ENCODE measurements at places on chromosomes 5 and 9.

DNA sequence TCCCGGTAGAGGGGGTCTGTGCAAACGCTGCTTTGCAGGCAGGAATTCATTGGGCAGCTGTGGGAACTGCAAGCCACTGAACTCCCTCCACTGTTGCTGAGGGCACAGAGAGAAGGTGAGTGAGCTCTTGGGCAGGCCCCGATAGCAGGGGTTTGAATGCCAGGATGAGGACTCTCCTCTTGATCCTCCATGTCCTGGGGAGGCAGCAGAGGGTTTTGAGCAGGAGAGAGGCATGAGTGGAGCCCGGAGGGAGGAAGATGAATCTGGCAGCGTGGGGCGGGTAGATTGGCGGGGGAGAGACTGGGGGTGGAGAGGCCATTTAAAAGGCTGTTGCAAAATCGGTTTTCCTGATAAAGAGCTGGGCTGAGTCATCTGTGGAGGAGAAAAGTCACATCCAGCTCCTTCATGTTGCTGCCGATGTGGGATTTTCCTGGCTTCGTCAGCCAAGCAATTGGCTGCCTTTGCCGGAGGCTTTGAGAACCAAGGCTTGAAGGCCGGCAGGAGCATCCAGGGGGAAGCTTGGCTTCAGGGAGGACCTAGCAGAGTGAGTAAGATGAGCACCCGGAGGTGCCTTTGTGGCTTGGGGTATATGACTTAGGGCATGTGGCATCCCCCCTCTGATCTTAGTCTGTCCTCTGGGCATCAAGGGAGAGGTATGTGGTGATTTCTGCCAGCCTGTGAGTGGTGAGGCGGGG, at the start of gene SYNPO:
Gene SYNPO, plus strand, starts transcription at position 350 of the 695 bp plus-strand sequence. CDS start 7,616 bp downstream, outside the sequence.
- peak; percentile 96 for DNase-seq

DNA sequence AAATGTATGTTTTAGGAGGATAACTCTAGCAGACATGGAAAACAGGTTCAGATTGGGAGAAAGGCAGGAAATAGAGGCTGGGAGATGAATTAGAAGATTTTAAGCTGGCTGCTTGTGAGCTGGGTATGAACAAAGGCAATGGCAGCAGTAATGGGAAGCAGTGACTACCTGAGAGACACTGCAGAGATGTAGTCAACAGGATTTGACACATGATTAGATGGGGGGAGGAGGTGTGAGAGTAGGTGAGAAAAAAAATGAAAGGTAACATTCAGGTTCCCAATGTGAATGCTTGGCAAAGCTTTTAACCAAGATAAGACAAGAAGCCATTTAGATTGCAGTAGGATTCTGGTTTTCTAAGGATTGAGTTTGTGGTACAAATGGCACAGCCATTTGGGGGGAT, 22.8 kb upstream of the IFNE start:
- DNase-seq, result no peak

GRCh38 chr9:18888290-18888689, 144.7 kb downstream of the SAXO1 start:
- DNase-seq, result peak; percentile 26

DNA sequence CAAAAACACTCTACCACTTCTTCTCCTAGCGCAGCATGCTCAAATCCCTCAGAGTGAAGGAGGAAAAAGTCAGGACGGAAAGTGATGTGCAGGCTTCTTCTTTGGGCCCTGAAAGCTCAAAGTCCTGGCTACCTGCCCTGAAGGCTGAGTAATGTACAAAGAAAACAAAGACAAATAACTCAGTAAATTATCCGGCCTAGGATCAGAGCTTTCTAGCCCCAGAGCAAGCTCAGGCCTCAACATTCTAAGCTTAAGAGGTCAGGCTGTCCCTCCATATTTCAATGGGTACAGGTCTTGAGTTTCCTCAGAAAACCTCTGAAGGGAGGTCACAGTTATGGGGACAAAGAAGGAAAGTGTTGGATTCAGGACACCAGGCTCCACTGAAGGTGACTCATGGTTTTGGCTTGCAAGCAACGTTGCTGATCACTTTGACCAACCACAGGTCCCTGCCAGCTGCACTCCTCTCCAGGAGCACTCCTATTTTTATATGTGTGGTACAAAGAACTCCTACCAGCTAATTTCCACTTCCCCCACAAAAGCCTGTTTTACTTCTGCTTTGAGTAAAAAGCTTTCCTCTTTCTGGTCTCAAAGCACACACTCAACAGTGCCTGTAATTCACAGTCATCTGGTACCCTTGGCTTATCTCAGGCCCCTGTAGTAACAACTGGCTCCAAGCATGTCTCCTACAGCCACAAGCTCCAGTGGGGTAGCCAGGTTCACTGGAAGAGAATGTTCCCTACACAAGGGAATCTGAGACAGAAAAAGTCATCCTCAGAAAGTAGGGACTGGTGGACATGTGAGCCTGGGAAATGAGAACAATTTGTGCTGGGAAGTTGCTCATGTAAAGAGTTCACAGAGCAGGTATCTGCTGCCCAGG, 115.7 kb downstream of the UGCG start:
- peak; percentile 93 for DNase-seq

GRCh38 chr9:89756891-89757537, 152.2 kb downstream of the GADD45G start:
- no peak for DNase-seq

- DNase-seq, result no peak
Observed at GRCh38 chr5:172581315-172581714, 59.7 kb upstream of the NEURL1B start.

- DNase-seq, result no peak
Observed at GRCh38 chr5:2780421-2781171, 29.1 kb upstream of the IRX2 start.

DNA sequence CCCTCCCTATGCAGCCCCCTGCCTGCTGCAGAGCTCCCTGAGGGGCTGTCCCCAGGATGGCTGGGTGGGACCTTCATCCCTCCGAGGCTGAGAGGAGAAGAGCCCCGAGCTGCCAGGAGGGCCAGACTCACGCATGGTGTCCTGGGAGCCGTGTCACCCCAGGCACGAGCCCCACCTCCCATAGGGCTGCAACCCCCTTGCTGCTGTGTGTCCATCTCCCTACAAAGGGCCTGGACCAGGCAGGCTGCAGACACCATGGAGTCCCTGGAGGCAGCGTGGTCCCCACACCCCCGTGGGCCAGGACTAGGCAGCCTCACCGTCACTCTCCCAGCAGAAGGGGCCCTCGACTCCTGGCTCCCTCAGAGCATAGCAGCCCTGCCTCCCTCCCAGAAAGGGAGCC, 11.2 kb upstream of the SEC16A start:
- DNase-seq, result no peak

- no peak for DNase-seq
Observed at GRCh38 chr5:72508241-72509170, 1.3 kb upstream of the ZNF366 start.

DNA sequence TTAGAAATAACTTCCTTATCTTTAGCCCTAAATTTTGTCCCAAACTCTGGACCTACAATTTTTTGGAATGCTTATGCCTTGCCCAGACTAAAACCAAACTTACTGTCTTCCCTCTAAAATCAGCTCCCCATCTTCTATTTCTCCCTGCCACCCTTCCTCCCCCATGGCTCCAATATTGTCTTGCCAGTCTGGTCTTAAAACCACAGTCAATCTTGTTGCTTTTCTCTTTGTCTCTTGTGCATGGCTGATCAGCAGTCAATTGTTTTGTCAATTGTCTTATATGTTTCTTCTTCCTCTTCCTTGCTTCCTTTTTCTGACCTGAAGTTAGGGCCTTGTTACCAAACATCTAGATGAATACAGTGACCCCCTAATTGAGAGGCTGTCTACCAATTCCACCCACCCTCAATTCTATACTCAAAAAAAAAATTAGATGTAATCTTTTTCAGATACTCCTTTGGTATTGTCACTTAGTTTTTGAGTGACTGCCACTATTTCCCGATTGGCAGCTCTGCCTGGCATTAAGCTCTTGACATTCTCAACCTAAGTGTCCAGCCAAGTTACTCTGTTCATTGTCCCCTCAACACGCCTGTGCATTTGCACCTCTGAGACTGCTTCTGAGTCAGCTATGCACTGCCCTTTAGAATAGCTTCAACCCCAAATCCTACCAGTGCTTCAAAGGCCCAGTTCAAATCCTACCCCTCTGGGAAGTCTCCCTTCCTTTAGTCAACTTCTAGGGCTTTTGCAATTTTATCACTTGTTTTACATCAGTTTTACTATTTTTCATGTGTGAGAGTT, 2.5 kb downstream of the PDCD1LG2 start:
- DNase-seq, result no peak

DNA sequence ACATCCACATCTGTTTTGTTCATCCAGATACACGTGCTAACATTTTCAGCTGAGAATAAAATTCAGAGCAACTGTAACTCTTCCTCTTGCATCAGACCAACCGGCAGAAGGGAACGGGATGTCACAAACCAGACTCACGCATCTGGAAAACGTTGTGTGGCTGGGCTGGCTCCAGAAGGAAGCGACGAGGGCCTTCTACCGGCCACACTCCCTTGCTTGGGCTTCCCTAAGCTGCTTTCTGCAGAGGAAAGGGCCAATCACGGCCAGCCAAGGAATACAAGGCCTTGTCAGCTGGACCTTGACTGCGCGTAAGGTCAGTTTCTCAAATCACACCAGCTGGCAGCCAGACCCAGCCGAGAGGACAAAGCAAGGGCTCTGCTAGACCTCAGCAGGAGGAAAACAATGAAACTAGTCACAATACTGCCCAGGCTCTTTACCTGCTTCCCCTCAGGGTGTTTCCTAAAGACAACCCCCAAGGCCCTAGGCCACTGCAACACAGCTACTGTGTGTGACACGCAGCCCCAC, 106.1 kb downstream of the THBS4 start:
- DNase-seq, result peak; percentile 89

- DNase-seq, result no peak
Observed at GRCh38 chr5:138470322-138471051, 5.2 kb downstream of the EGR1 start.

GRCh38 chr5:124669956-124670721, 76.3 kb downstream of the ZNF608 start:
- DNase-seq, result no peak

DNA sequence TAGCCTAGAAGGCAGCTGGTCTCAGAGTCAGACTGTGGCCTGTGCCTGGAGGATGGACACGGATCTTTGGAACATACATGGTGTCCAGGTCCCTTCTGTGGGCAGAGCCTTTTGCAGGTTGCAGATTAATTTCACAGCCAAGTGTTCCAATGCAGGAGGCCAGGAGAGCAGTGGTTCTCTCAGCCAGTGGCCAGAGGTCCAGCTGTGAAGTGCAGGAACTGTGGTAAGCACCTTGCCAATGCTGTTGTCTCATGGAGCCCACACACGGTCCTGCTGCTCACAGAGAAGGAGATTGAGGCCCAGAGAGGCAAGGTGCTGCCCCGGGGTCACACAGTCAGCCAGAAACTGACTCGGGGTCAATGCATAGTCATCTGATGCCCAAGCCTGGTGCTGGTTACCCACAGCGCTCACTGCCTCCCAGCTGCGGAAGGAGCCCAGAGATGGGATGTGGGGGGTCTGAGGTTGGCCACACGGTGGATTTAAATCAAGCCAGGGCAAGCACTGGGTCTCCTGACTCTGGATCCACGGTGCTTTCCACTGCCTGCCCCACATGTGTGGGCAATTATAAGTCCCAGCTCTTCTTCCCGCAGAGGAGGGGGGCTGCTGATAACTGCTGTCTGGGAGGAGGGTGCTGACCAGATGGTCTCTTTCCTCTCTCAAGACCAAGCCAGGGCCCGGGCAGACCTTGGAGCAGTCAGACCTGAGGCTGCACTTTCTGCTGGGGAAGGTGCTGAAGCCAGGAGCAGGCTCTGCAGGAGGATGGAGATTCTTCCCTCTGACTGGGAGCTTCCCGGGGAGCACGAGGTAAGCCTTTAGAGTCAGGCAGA, 2.8 kb downstream of the PDGFRB start:
- no peak for DNase-seq

GRCh38 chr9:83509402-83509801, 28.8 kb downstream of the FRMD3 start:
- peak; percentile 78 for DNase-seq

GRCh38 chr5:116613445-116613844, 38.8 kb upstream of the SEMA6A start:
- DNase-seq, result no peak

- peak; percentile 33 for DNase-seq
Observed at GRCh38 chr9:136901516-136902258, 15.4 kb downstream of the TRAF2 start.

DNA sequence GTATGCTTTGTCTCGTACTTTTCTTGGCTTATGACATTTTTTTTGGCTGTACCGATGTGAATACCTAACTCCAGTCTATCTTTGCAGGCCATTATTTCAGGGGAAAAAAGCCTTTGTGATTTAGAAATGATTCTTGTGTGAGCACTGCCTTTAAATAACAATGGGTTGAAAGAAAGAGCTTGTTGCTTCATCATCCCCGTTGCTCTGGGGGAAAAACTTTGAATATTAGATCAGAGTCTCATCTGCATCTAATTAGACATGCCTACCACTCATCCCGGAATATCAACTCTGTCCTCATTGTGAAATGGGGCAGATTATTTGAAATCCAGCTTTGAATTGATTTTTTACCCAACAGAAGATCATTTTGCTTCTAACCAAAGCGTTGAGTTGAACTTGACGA, 13.5 kb downstream of the CXCL14 start:
- DNase-seq, result peak; percentile 42

DNA sequence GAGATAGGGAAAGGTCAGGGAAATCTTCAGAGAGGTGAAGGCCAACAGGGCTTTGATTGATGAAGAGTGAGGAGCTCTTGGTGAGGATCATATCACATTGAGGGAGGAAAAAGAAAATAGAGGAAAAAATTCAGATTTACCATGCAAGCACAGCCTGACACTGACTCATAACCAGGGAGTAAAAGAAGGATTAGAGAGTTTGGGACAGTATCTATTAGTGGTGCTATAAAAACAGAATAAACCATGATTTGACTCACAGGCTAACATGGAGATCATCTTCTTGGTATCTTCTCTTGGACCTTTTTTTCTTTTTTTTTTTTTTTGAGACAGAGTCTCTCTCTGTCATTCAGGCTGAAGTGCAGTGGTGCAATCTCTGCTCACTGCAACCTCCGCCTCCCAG, 44.4 kb downstream of the MUSK start:
- no peak for DNase-seq

- DNase-seq, result peak; percentile 34
Observed at GRCh38 chr5:53091289-53091688, 18.3 kb downstream of the MOCS2 start.

- peak; percentile 9 for DNase-seq
Observed at GRCh38 chr5:159241946-159242552, 21.0 kb upstream of the UBLCP1 start.

DNA sequence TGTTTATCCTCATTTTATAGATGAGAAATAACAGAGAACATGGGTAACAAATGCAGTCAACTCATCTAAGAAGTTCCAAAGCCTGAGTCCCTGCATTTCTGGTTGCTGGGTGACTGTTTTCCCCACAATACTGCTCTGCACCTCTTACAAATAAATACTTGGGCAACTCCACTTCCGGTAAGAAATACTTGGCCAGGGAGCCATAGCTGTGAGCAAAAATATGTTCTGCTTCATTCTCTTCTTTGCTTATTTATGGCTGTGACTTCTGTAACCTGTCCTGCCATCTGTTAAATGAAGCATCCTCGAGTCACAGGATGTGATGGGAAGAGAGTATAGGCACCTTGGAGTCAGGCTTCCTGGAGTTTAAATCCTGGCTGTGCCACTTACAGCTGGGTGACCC, 49.9 kb downstream of the GDNF start:
- DNase-seq, result peak; percentile 22

- DNase-seq, result no peak
Observed at GRCh38 chr5:60448600-60448999, 251.4 kb downstream of the DEPDC1B start.

- DNase-seq, result peak; percentile 80
Observed at GRCh38 chr5:113166852-113167366, 190.3 kb downstream of the DCP2 start.

- DNase-seq, result no peak
Observed at GRCh38 chr5:148523139-148523538, 131.2 kb downstream of the HTR4 start.
